ENCODE measurements at places on chromosomes 1 and 21.
A peak's percentile ranks its signal among the peaks of the same experiment; 100 is the strongest.

- DNase-seq: no peak
These were observed 14.1 kb downstream of the CCSAP start for GRCh38 chr1:229328598-229329362.

DNA sequence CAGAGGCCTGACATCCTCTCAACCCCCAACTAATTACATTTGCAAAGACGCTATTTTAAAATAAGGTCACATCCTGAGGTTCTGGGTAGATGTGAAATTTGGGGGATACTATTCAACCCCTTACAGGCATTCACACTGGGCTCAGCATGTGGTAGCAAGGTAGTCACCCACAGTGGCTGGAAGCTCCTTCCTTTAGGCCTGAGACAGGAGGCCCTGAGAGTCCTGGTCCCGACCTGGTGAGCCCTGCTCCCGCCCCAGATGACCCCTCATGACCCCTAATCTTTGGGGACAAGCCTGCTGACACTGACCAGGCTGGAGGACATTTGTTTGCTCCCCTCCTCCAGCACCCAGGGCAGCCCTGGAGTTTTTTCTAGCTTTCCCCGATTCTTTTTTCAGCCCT, 225.9 kb downstream of the DYRK1A start:
- DNase-seq: no peak

DNA sequence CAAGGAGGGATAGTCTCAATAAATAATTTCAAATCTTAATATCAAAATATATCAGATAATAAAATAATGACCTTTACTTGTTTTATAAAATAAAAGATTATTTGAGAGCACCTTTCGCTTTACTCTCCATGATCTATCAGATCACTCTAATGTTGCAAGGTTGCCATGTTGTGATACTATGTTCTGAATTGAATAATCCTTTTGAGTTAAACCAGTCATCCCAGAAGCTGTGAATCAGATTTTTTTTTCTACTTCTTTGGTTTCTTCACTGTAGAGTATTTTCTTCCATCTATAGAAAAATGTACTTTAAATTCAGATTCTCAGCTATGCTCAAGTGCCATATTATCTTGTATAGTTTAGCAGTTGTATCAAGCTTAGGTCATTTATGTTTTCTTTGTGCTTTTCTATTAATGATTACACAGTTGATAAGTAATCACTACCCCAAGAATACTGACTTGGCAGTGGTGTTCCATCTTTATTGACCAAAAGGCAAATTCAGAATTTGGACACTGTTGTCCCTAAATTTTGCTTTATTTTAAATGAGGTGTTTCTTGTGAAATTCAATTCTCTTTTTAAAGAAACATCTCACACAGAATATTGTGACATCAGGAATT, 32.9 kb downstream of the BRDT start:
- no peak for DNase-seq

DNA sequence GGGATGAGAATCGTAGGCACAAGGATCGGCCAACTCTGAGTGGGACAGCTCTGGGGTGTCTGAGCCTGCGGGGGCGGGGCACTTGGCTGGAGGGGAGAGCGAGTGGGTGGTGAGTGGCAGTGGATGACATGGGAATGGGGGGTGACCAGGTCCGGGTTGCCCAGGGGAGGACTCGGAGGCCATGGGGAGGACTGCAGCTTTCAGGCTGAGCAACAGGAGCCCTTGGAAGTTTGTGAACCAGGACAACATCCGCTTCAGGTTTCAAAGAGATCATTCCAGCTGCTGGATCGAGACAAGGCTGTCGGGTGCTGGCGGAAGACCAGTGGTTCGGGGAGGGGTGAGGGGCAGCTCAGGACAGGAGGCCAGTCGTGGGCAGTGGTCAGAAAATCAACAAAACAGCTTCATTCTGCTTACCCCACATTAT, 124.4 kb upstream of the IRF2BP2 start:
- DNase-seq: no peak

DNA sequence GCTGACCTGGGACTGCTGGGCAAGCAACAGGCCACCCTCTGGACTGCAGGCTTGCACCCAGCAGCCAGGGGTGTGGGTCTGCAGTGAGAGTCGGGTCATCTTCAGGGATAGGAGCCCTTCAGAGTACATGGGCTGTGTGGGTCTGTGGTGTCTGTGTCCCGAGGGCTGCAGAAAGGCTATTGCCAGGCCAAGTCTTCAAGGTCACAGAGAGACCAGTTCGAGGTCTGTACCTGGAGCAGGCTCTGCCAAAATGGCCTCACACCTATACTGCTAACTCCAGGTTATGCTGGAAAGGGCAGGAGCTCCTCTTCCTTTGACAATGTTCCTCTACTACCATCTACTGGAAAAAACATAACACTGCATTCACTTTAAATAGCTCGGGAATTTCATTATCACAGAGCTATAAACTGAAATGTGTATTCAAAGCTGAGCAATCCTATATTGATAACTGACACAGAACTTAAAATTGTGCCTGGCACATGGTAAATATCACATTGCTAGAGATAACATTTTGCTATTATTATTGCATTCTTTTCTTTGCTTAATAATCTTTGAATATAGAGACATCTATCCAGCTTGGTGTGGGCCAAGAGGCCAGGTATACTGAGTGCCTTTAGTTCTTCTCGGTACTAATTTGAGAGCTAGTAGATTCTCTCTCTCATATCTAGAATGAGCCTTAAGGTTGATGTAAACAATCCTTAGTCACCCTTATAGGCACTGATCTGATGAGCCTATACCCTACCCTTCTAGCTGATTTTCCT, 6.9 kb upstream of the DNAH14 start:
- DNase-seq: peak; percentile 46

DNA sequence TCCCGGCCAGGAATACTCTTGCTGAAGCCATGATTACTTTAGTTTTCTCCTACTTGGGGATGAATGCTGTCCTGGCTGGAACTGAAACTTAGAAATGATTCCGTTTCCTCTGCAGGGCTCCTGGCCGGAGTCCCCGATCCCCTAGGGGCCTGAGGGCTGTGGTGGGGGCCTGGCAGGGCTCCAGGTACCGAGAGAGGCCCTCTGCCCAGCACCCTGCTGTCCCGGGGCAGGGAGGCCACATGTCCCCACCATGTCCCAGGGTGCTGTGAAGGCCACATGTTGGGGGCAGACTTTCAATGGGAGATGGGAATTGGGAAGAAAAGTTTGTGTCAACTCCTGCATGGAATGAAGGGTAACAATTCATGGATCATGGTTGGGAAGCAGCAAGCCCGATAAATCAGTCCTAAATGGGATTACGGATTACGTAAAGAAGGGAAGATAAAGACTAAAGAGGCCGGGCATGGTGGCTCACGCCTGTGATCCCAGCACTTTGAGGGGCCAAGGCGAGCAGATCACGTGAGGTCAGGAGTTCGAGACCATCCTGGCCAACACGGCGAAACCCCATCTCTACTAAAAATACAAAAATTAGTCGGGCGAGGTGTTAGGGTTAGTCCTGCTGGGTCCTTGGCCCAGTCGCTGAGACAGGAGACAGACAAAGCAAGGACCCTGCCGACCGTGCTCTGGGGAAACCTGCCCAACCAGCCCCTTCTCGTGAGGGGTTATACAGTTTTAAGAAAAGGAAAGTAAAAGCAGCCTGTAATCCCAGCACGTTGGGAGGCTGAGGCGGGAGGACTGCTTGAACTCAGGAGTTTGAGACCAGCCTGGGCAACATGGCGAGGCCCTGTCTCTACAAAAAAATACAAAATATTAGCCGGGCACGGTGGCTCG, 37.6 kb downstream of the MORN1 start:
- DNase-seq: no peak

- DNase-seq: no peak
These were observed 66.7 kb downstream of the RPAP2 start for GRCh38 chr1:92365378-92366039.

GRCh38 chr1:180363246-180363995, 133.4 kb downstream of the LHX4 start:
- no peak for DNase-seq

DNA sequence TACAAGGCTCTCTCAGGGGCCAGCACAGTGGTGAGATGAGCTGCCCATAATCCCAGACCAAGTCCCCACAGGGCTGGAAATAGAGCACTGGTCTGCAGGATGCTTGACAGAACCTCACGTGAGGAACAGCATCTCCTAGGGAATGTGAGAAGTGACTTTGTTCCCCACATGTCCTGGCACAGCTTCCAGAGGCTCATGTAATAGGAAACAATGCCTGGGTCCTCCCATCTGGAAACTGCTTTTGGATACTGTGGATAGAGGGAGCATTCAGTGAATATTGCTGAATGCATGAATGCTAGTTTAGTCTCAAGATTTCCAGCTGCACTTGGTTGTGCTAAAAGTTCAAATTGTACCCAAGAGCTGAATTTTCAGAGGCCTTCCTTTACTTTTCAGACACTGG, 146.2 kb downstream of the TNR start:
- DNase-seq: no peak

DNA sequence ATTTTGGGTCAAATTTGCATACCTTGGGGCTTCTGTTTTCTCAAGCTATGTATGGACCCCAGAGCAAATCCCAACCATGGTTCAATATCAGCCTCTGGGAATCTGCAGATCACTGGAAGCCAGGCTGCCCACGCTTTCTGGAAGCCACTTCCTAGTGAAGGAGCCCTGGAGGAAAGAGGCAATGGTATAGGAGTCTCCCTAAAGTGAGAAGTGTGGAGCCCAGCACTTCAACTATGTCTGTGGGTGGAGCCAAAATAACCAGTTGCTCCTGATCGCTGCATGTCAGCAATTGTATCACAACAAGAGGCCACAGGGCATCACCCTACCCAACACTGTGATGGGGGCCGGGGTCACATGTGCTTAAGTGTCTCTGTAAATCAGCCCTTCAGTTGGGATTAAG, 26.9 kb downstream of the ETS2 start:
- DNase-seq: no peak

GRCh38 chr1:232653789-232654188, 23.9 kb upstream of the SIPA1L2 start:
- no peak for DNase-seq

GRCh38 chr1:10598389-10598702, 123.6 kb downstream of the PEX14 start:
- peak; percentile 28 for DNase-seq

- peak; percentile 49 for DNase-seq
These were observed 5.0 kb upstream of the ADAMTS1 start for GRCh38 chr21:26850116-26850643.

- peak; percentile 35 for DNase-seq
These were observed 512 bp downstream of the PIAS3 start for GRCh38 chr1:145858238-145858900.

GRCh38 chr1:7343882-7344281, 427.2 kb upstream of the VAMP3 start:
- DNase-seq: no peak

GRCh38 chr1:230080822-230081221, 13.8 kb downstream of the GALNT2 start:
- DNase-seq: no peak

GRCh38 chr1:53517821-53518352, 58.7 kb downstream of the DMRTB1 start:
- DNase-seq: no peak

DNA sequence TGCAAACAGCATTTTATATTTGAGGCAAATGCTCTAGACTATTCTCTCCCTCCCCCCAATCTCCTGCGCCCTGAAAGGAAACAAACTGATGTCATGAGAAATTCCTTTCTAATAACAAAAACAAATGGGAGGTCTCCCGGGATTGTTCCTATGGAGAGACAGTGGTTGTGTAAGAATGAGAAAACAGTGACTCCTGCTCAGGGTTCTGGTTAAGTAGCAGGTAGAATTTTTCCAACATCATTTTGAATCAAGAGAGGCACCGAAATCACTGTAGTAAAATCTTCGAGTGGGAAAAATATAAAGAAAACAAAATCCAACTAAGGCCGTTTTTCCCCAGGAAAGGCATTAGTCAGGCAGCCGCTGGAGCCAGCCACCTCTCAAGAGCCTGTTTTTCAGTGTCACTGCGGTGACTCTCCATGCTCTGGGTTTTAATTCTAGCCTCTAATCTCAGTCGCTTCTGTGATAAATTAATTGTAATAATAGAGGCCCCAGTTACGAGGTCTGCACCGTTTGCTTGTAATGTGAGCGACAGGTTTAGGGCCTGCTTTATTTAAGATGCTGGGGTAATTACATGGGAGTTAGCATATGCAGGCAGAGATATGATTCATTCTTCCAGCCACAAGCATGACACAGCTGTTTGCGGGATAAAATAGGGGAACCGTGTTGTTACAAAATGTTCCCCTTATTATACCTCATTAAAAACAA, 80.3 kb downstream of the RNF220 start:
- peak; percentile 70 for DNase-seq

- no peak for DNase-seq
These were observed 1.5 kb downstream of the STX6 start for GRCh38 chr1:181021159-181021558.

GRCh38 chr1:15950763-15951295, 25.1 kb downstream of the ZBTB17 start:
- DNase-seq: peak; percentile 66

GRCh38 chr1:159943908-159944622, 1.3 kb downstream of the IGSF9 start:
- no peak for DNase-seq

DNA sequence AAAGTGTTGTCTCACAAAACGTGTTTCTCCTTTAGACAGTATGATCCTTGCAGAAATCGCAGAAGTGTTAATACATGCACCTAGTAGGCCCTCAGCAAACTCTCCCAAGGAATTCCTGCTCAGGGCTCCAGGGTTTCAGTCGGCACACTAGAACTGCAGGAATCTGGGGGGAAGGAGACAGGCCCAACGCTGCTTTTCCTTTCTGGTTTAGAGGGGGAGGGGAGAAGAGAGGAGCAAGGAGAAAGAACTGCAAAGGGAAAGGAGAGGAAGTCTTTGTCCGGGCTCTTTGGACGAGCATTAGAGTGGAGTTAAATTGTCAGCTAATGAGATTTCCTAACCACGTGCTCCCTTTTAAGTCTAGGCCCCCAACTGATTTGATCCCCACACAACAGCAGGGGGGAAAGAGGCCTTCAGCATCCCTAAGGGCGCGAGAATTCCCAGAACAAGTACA, 103.7 kb upstream of the SOD1 start:
- no peak for DNase-seq

DNA sequence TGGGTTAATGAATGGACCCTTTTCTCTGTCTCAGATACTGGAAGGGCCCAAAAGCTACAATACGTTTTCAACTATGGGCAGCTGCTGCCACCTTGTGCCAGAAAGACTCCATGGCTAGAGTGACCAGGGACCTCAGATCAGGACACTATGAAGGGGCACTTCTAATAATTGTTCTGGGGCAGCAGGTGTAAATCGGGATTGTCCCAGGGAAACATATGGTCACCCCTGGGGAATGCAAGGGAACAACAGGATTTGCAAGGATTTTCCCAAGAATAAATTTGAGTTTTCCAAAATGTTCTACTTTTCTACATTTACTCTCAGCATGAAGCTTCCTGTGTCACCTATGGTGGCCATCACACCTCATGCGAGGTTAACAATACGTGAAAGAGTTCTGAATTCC, 12.0 kb upstream of the FCAMR start:
- peak; percentile 23 for DNase-seq

DNA sequence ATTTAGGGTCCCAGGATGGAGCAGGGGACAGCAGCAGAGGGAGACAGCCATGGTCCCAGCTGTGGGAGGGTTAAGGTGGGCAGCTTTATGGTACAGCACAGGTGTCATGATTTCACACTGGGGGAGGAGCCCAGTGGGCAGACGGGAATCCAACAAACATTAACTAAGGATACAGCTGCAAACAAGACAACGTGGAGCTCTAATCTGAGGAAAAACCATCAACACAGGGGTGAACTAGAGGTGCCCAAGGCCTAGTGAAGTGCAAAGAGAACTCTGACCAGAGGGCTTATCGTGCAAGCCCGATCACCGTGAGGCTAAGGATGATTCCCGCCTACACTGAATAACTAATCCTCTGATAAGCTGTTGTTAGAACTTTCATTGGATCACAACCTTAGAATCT, 18.7 kb downstream of the ECE1 start:
- DNase-seq: no peak
